Stimulated activated CD4-positive, alpha-beta T cell treated with anti-CD3 and anti-CD28 coated beads, TNF-alpha, amount 100 ng/mL, for 1 hour (primary cell): ENCODE measurements at places on chromosomes 13 and 19.

DNA sequence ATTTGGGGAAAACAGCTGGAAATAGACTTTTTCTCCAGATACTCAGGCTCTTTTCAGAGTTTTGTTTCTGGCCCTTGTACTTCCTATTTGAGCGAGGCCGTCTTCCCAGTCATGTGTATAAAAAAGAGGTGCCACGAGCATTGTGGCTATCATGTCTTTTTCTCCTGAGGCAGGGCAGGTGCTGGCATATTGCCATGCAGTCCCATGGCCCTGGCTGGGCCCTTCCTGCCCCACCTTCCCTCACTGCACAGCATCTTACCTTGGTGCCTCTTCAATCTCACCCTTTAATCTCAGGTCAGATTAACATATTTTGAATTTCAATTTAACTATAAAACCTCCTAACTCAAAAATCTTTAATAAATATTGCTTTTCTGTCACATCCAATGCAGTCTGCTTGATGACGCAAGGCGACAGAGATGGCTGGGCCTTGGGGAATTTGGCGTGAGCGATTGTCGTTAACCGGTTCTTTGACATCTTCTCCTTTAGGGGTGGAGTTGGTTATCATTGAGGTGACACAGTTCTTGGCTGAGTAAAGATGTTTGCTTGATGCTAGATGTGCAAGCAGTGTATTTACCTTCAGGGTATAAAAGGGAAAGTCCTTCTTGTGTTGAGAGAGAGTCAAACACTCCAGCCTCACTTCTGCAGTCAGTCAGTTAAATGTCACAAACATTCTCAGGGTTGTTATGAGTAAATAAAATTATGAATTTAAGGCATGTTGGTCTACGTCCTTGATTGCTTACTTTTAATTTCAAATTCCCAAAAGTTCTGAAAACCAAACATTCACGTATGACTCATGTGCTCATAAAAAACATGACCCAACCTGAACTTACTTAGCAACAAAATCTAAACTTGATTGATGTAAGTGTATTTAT is 289.9 kb downstream of the MYO16 start:
- no peak for DNase-seq

GRCh38 chr13:26605845-26606244 is 48.4 kb downstream of the WASF3 start:
- DNase-seq, result no peak

GRCh38 chr13:33637978-33638743 is 179.8 kb upstream of the RFC3 start:
- no peak for DNase-seq

DNA sequence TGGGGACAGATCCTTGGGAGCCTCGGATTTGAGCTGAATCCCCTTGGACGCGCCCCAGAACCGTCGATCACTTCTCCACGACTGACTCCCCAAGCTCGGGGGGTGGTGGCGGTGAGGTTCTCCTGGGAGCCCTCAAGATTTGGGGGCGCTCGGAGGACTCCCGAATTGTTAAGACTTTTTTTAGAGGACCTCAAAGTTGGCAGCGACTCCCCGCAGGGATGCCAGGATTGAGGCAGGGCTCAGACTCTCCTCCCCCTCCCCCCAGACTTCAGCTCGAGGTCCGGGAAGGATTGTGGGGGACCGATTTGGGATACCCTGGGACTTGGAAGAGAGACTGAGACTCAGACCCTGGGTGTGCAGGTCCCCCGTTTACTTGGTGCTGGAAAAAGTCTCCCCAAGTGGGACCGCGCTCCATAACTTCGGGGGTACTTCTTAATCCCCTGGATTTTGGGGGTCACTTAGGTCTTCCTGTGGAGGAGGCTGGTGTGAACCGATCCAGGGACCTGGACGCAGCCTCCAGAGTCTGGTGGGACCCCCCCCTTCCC is 665 bp downstream of the VASP start:
- no peak for DNase-seq

GRCh38 chr13:21362741-21363140 is 96.4 kb downstream of the ZDHHC20 start:
- no peak for DNase-seq

DNA sequence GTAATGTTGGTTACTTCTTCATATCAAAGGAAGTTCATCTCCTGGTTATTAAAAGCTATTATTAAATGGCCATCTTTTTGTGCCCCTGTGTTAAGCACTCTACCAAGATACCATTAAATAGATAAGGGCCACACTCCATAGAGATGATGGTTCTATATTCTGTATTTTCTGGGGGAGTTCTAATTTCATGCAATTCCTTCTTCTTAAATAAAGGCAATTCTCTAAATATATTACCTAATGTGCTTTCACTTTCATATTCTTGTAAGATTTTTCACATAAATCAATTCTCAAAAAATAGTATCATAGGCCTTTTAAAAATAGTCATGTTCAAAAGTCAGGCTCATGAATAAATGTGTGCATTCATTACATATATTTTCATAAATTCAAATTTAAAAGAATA is 47.0 kb upstream of the USPL1 start:
- no peak for DNase-seq

DNA sequence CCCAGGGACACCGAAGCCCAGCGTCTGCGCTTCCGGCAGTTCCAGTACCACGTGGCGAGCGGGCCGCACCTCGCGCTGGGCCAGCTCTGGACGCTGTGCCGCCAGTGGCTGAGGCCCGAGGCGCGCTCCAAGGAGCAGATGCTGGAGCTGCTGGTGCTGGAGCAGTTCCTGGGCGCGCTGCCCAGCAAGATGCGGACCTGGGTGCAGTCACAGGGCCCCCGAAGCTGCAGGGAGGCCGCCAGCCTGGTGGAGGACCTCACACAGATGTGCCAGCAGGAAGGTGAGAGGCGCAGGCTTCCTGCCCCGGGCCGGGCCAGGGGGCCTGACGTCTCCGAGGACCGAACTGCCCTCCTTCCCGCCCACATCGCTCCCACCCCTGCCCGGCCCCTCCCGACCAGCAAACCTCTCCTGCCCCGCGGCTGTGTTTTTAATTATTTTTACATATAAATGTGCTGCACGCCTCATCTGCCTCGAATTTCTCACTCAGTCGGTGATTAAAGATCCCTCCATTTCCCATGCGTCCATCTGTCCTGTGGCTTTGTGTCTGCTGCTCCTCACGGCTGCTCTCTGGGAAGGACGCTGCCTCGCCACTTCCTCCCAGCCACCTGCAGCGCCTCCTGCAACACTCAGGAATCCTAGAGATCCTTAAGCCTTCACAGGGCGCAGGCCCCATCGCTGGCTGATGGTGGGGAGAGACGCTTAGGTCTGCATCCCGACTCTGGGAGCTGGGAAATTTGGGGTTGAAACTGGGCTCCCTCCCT is 4.3 kb downstream of the ZSCAN1 start:
- DNase-seq, result no peak

DNA sequence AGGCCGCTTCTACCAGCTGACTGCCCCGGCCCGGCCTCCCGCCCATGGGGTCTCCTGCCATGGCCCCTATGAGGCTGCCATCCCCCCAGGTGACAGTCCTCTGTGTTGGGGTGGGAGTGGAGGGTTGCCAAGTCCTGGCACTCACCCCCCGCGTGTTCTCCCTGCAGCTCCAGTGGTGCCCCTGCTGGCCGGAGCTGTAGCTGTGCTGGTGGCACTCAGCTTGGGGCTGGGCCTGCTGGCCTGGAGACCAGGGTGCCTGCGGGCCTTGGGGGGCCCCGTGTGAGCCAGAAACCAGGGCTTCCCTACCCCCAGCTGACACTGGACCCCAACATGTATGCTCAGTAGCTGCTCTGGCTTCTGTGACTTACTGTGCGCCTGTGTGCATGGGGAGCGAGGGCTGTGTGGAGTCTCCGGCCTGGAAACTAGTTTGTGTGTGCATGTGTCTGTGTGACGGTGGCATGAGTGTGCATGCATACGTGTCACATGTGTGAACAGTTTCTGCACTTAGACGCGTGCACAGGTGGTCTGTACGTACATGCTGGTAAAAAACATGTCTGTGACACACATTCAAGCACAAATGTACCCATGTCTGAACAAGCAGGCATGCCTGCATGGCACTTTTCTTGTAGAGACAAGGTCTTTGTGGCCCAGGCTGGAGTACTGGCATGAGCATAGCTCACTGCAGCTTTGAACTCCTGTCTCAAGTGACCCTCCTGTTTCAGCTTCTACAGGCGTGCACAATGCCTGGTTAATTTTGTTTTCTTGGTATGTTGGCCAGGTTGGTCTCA is 4.9 kb downstream of the ACP4 start:
- DNase-seq, result no peak
